SHP77 (cell line): ENCODE measurements at places on chromosomes 2 and 18.

GRCh38 chr2:96952016-96952750 is 34.2 kb downstream of the FAM178B start:
- DNase-seq = no peak

GRCh38 chr18:12774982-12775381 is 72.1 kb downstream of the PSMG2 start:
- DNase-seq = no peak

DNA sequence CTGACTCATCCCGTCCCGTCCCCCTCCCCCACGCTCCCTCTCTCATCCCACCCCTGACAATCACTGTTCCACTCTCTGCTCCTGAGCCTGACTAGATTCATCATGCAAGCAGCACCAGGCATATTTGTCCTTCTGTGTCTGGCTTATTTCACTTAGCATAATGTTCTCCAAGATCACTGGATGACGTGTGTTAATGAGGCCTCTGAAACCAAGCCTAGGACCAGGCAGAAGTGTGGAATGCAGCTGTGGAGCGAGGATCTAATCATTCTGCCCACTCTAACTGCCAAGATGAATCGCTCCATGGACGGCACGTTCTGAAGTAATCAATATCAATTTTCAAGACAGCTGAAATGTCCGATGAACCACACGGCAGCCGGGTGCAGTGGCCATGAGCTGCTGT is 122.4 kb upstream of the ZNF236 start:
- DNase-seq = no peak

DNA sequence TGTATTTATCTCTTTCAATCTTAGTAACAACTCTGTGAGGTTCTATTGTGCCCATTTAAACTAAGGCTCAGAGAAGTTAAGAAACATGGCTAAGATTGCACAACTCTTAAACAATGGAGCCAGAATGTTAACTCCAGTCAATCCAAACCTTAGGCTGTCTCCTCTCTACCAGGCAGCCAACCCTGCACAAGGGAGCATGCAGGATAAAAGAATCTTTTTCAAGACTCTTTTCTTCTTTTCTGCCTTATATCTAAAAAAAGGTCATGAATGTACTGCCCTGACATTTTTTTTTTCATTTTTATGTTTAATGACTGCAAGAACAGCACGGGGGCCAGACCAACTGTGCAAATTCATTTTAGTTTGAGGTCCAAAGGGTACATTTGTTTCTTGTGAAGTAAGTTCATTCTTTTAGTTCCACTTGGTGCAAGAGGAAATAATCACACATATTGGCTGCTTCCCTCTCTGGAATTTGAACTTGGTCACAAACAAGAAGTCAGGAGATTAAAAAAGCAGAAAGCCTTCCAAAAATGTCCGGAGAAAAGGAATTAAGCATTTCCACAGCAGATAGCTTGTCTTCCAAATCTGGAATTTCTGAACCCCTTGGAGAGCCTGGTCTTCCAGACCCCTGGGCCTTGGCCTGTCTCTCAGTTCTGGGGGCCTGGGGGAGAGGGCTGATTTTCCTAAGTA is 96.0 kb upstream of the RIOK3 start:
- no peak for DNase-seq

GRCh38 chr2:51971136-51971535 is 939.2 kb upstream of the NRXN1 start:
- no peak for DNase-seq
